ENCODE measurements at places on chromosomes 3 and 15. TPM values are rescaled to one million over a fixed set of nuclear protein-coding genes. Genes with fewer than 3 reads are reported as not detected.

- no peak for DNase-seq
Observed at GRCh38 chr3:148992027-148992634, 791 bp downstream of the GYG1 start.

MRPS22 gene
- total RNA-seq = 43.3 TPM

GRCh38 chr15:50017522-50017921 is 101.5 kb downstream of the ATP8B4 start:
- DNase-seq = no peak

- no peak for DNase-seq
Observed at GRCh38 chr3:12232785-12233300, 56.0 kb upstream of the PPARG start.

DNA sequence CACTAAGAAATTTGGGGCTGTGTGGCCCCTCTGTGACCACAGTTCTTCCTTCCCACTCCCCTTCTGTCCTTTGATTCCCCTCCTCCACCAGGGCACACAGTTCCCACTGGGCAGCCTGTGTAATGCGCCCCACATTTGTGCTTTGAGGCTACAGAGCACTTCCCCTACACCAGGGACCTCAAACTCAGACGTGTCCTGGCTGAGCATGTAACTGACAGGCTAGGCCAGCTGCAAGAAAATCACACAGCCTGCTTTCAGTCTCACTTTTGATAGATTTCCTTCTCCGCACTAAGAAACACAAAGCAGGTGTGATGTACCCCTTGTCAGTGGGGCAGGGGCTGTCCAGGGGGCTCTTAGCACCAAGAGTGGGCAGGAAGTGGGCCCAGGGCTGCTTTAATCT is 29.6 kb downstream of the PRKCD start:
- no peak for DNase-seq

- DNase-seq = no peak
Observed at GRCh38 chr3:27718459-27718858, 3.7 kb downstream of the EOMES start.

DNA sequence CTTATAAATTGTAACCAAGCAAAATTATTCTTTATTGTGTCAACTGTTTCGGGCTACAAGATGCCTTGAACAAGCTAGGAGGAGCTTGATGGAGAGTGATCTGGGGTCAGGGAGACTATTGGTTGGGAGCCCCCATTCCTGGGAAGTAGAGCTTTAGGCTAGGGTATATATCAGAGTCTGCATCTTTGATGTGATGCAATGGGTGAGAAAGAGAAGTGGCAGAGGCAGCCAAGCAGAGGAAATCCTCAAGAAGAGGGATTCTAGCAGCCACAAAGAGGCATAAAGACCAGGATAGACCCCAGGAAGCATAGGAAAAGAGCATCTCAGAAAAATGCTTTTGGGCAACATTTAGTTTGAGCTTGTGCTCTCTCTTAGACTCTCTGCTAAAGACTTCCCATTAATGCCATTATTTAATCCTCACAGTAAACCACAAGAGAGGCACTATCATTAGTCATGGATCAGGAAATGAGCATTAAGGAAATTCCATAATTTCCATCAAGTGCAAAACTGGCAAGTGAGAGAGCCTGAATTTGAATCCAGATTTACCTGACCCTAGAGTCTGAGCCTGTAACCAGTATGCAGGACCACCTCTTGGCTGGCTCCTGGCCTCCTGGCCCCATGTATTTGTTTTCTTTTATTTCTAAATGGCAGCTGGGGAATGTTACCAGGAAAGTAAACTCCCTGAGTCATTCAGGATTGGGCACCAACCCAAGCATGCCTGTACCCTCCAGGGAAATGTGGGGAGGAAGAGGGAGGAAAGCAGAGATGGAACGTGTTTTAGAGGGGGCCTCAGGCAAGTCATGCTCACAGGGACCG is 118.7 kb downstream of the RPL22L1 start:
- no peak for DNase-seq

DNA sequence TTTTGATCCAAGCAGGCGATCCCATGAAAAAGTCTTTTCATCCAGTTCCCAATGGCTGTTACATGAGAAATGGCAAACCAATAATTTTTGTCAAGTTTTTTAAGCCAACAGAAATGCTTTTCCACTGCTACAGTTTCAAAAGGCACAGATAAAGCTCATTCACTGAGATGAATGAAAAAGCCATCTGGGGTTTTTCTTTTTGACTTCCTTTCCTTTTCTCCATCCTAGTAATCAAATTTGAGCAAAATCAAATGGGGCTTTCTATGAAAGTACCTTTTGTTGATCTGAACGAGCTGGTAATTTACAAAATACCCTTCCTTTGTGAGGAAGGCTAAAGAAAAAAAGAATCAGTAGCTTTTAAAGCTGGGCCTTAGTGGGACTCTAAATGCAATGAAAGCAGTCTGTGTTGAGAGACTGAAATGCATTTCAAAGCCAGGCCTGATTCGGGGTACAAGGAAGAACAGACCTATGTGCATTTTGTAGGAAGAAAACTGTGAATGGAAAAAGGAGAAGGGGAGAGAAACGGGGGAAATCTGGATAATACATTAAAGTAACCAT is 185.2 kb upstream of the DNAJC19 start:
- no peak for DNase-seq

- DNase-seq = no peak
Observed at GRCh38 chr3:64475037-64475436, 212.8 kb downstream of the ADAMTS9 start.

POPDC2 gene
- 7.1 TPM for total RNA-seq

GRCh38 chr15:62739507-62739906 is 303.0 kb upstream of the TPM1 start:
- no peak for DNase-seq

DNA sequence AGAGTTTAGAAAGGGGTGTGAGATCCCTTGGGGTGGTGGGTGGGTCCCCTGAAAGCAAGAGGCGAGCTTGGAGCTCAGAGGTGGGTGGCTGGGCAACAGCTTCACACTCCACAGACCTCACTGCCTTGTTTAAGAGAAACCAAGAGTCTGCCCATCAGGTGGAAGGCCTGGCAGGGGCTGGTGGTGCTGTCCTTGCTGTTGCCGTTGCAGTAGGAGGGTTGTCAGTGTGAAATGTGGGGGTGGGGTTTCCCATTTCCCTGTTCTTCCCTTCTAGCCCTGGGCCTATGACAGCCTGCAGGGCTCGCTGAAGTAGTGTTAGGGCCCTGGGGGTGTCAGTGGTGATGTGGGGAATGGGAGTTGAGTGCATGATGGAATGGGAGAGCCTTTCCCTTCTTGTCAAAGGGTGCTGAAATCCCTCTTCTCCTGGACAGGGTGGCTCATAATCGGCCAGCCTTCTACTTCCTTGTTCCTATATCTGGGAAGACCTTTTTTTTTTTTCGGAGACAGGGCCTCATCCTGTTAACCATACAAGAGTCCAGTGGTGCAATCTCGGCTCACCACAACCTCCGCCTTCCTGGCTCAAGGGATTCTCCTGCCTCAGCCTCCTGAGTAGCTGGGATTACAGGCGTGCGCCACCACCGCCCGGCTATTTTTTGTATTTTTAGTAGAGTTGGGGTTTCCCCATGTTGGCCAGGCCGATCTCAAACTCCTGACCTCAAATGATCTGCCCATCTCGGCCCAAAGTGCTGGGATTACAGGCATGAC is 4.3 kb downstream of the PLEKHO2 start:
- no peak for DNase-seq

- no peak for DNase-seq
Observed at GRCh38 chr3:136473716-136474326, 223.7 kb downstream of the PCCB start.

DNA sequence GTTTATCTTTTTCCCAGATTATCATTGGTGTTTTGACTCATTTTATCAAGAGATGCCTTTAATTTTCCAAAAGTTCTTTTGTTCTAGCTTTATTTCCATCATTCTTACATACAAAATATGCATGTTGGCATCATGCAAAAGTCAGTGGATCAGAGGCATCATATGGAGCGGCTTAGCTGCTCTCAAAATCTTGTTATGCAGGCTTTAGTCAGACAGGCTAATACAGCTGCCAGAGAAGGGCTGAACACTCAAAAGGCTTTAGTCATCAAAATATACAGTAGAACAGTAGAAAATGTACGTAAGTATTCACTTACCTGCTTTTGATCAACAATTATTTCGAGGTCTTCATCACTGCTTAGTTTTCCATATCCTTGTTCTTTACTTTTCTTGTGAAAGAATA is 65.5 kb downstream of the PEX5L start:
- no peak for DNase-seq

DNA sequence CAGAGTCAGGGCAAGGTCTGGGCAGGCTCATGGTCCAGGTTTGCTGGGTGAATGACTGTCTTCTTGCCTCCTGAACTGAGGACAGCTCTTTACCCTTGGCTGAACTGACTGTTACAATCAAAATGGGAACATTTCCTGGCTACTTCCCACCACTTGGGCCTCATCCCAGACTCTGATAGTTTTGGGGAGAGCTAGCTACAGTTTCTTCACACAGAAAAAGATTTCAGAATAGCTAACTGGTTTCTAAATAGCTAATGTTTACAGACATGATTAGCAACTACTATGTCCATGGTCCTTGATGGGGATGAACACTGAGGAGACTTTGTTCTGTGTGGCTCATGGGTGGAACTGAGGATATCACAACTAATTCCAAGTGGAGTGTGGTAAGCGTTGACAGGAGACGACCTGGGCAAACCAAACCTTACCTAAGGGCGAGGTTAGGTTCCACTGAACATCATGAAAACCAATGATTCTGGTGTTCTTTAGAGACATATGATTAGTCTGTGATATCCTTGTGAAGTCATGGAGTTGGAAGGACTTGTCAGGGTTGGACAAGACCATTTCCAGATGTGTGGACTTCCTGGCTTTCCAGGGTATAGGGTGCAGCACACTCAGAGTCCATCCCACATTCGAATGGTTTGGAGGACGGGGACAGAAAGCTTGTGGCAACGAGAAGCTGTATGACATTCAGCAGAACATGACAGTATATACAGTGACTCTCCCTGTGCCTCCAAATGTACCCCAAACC is 7.3 kb downstream of the ALPK3 start:
- no peak for DNase-seq

DNA sequence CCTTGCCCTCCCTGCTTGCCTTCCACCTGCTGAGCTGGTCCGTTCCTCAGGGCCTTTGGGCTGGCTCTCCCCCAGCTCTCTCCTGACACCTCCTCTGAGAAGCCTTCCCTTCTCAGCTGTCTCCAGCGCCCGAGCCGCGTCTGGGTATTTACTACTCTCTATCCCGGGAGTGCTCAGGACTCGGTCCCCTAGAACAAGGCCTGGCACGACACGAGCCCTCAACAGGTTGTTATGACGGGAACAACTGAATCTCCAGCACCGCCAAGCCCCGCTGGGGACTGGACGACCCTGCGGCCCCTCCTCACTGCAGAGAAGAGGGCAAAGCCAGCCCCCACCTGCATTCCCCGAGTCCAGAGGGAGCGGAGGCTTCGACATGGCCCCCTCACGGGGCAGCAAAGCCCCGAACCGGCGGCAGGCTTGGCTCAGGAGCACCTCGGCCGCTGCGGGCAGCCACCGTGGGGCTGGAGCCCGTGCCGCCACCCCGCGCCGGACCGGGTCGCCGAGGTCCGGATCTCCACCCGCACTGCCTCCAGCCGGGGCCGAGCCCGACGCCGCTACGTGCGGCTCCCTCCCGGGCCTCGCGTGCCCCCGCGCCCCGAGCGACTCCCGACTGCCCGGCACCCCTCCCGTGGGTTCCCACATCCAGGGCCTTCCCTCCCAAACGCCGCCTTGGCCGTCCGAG is 792 bp downstream of the TPRA1 start:
- DNase-seq = no peak

GRCh38 chr3:148932972-148933371 is 58.4 kb upstream of the GYG1 start:
- DNase-seq = no peak

GRCh38 chr15:57263520-57263919 is 112.8 kb upstream of the CGNL1 start:
- no peak for DNase-seq

GRCh38 chr3:46065294-46065705 is 38.0 kb upstream of the XCR1 start:
- DNase-seq = no peak

Measured in omental fat pad (tissue), 4 donors.